RWPE2 (cell line): ENCODE measurements at places on chromosomes 16 and 17.

DNA sequence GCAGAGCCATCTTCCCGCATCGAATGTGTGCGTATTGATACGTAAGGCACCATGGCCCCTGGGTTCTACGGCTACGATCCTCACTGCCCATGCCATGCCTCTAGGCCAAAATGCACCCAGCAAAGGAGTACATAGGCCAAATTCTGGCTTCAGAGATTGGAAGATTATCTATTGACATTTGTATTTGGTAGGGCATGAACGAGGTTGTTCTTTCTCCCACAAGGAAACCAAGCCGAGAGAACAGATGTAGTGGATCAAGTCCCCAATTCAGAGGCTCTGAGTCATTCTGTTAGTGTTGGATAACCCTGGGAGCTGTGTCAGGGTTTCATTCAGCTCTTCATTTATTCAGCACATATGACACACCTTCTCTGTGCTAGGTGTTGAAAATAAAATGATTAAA is 36.5 kb downstream of the HOXB1 start:
- no peak for DNase-seq

- no peak for DNase-seq
Measured at GRCh38 chr16:10121491-10121890, 60.7 kb downstream of the GRIN2A start.

DNA sequence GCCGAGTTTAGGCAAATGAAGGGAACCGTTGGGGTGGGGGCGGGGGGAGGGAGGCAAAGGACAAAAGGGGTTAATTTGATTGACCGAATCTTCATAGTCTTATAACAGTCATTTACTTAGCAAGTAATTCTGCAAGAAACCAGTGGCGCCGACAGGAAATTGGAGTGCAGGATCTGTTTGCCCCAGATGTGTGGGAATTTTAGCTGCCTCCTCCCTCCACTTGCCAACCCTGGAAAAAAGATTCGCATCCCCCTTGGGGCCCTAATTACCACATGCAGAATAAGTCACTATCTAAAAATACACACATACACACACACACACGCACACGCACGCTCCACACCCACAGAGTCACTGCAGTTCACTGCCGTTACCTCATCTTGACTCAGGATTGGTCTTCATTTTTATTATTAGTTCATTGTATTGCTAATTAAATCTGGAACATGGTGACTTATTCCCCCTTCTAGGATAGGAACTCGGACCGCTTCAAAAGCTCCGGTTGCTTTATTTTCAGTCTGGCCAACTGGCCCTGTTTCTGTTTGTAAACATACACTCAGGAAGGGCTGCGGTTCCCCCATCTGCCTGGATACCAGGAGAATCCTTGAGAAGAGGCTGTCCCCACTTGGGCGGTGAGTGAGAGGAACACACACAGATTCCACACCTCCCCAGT is 241.6 kb upstream of the SALL1 start:
- no peak for DNase-seq

DNA sequence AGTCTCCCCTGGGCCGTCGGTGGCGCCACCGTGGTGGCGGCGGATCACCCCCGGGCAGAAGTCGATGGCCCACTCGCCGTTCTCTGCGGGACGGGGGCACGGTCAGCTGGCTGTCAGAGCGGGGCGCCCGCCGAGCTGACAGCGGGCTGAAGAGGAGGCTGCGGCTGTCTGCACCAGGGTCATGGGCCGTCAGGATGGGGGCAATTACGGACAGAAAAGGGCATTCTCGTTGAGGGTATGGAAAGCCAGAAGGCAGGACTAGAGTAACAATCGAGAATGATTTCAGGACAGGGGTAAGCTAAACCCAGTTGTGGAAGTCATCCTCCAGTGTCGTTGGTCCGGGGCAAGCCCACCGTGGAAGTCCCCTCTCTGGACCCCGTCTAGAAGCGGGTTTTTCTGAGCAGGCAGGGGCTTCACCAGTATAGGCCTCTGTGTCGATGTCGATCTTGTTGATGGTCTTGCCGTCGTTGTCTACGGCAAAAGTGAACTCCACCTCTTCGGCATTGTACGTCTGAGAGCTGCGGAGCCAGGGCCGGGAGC is 1.7 kb downstream of the CHRNE start:
- no peak for DNase-seq

DNA sequence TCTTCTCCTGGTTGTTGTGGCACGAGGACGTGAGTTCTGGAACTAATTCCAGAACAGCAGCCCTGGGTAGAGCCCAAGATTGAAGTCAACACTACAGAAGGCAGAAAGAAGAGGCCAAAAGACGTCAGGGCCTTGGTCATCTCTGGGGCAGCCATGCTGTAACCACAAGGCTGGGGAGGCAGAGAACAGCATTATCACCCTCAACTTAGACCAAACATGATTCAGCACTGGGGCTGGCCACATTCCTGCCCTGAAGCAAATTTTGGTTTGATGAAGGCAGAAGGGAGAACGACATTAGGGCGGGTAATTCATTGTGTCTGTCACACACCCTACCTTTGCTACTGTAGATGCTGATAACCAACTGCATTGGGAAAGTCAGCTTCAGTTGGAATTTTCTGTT is 9.7 kb upstream of the ALOX15B start:
- DNase-seq, result peak; percentile 21

GRCh38 chr17:29050176-29050575 is 7.2 kb downstream of the PIPOX start:
- no peak for DNase-seq
